ENCODE measurements at places on chromosomes 3 and 15. TPM values are rescaled to one million over a fixed set of nuclear protein-coding genes. Genes with fewer than 3 reads are reported as not detected.

GRCh38 chr15:51262463-51262862 lies 75.9 kb downstream of the CYP19A1 start:
- no peak for DNase-seq

DNA sequence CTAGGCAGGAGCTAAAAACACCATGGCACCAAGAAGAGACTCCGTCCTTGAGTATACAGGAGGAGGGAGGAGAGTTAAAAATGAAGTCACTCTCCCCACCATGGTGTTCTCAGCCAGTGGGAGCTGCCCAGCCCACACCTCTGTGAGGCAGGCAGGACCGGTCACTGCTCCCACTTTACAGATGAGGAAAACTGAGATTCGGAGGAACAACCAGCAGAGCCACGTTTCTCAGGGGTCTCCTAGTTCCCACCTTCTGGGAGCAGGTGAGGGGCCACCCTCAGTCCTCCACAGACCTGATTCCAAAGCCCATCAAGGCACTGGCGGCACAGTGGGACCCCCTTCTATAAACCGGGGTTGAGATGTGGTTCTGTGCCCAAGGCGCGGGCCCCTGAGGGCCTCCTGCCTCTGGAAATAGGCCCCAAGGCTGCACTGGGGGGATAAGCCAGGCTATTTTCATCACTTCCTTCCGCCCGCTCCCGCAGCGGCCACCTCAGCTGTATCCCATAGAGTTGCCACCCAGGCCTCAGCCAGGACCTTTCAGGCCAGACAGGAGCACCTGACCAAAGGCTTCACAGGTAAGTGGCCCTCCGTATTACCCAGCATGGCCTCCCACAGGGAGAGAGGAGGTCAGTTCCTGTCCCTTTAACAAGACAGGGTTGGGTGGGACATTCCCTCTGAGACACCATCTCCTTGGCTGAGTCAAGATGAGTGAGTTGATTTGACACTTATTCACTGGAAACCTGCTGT lies at the start of gene GP9:
GP9 (plus strand) TSS at position 504 of the 747 bp plus-strand sequence. CDS start 961 bp downstream, outside the sequence.
- no peak for DNase-seq

DNA sequence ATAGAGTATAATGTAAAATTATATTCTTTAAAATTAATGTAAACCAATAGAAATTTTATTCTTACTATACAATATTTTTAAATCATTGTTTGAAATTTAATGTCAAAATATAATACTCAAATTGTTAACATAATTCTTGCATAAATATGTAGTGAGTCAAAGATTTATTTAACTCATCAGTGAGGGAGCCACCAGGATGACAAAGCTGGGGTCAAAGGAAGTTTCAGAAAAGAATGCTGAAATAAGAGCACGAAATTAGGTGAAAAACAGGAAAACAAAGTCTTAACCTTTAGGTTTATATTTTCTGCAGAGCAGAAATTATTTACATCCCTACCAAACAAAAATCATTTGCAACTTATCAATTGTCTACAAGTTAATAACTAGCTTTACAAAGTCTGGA lies 74.1 kb downstream of the DIPK2A start:
- no peak for DNase-seq

DNA sequence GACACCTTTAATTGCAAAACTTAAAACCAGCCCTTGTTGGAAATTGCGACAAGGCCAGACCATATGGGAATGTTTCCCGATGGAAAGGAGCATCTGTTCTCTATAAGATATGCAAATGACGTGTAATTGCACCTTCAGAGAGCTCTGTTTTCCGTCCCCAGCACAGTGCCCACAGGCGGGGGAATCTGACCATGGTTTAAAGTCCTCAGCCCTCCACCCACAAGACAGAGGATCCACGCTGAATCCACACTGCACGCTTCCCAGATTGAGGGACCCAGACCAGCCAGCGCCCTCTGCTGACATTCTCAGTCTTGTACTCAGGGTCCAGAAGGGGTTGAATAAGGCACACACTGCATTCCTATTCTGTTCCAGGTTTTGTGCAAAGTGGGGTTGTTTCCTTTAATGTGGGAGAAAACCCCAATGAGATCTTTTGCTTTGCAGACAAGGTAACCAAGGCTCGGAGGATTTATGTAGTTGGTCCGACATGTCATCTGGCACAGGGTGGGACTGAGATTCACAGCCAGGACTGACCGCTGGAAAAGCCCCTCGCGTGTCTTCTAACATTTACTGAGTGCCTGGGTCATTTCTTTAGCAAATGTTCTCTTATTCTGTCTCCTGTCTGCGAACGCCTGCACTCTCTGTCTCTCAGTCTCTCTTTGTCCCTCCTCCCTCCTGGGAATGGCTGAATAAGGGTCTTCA lies 36.8 kb upstream of the KLHL25 start:
- DNase-seq = peak; percentile 84

GRCh38 chr15:85607141-85607806 lies 187.5 kb downstream of the KLHL25 start:
- no peak for DNase-seq

The ACAN gene
- 2.7 TPM for total RNA-seq

The SPINK8 gene
- total RNA-seq = not detected

The SUSD5 gene
- 1.6 TPM for total RNA-seq
